Activated T-cell treated with anti-CD3 and anti-CD28 coated beads, Interleukin-2, amount 50 U/mL, for 24 hours (primary cell): ENCODE measurements at places on chromosomes 16 and 17.

GRCh38 chr16:11801481-11802021, 4.5 kb upstream of the ZC3H7A start:
- no peak for DNase-seq

- no peak for DNase-seq
Measured at GRCh38 chr17:10357768-10358167, 15.0 kb downstream of the MYH13 start.

DNA sequence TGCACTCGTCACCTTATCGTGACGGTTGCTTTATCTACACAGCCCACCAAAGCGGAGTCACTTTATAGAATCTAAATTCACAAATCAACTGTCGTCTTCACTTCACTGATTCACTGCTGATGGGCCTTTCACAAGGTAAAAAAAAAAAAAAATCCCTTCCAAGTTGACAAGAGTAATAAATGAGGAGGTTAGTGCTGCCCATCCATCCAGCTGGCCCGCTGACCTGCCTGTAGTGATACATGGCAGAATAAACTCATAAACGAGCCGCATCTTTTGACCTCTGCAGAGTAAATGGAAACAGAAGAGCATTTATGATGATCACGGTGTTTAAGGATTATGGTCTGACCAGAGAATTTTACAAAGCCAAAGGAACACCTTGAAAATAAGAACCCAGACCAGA, 227.3 kb upstream of the IRX5 start:
- DNase-seq = no peak

DNA sequence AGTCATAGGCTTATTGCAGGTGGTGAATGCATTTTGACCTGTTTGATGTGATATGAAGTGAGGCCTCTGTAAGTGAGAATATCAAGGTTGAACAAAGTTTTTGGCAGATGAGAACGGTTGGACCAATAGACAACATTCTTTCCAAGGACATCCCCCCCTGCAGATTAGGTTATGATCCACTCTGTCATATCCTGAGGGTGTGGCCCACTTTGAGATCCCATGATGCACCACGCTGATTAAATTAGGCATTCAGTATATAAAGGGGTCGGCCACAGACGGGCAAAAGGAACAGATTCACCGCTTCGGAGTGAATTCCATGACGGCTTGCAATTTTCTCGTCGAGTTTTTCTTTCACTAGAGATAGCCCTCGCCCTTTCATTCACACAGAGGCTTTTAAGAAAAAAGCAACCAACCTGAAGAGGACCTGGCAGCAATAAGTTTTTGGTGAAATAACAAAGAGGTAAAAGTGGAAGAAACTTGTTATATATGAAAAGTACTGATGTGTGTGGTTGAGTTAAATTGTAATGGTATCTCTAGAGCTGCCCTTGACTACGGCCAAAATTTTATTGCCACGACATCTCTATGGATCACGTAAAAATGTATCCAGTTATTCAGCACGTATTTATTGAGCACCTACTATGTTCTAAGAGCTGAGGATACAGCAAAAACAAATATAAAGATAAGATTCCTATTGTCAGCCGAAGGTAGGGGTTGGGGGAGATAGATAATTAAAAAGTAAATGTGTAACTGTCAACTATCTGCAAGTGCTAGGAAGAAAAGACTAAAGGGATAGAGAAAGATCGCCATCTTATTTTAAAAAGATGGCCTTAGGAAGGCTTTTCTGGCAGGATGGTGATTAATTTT, 1.7 kb upstream of the RBBP6 start:
- DNase-seq = no peak

DNA sequence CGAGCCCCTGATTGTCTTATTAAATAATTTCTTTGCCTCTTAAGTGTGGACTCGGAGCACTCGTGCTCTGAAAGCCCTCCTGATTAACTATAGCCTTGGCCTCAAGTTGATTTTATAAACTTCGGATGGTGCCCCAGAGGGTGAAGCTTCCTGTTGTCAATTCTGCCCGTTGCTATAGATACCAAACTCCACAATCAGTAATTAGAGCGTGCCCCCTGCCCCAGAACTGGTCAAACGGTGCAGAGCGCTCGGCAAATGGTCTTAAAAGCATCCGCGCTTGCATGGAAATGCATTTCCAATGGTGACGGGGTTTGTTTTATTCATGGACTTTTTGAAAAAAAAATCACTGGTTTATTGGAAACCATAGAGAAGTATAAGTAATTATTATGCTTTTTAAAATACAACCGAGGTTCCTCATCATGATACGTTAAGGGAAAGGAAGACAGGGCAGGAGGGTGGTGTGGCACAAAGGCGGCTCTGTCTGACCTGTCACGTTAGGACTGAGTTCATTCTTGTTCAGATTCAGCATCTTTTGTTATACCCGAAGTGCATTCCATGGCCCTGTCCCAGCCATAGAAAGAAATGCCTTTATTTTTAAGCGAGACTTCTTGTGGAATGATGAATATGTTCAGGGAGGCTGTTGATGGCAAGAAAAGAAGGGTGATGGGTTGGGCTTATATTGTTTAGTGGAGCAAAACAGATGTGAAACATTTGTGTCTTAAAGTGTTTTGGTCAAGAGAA, 476.4 kb downstream of the MAF start:
- DNase-seq = no peak

- no peak for DNase-seq
Measured at GRCh38 chr16:66150698-66151482, 215.6 kb upstream of the CDH5 start.

- DNase-seq = no peak
Measured at GRCh38 chr16:73298562-73298961, 250.6 kb upstream of the ZFHX3 start.

DNA sequence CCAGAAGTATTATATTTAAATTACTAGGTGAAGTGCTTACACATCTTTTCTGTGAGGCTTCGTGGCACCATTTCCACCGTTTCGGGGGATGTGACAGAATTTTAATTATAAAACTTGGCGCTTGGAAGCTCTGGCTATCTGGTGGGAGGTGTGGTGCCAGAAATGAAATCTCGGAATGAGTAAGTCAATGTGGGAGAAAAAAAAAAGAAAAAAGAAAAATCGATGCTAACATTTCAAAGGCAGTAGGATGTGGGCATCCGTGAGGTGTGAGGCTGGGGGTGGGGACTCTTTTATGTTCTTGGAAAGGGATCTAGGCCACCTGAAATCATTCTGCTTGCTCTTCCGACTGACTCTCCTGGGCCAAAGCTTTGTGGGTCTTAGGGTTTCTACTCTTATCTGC, 21.9 kb downstream of the CPPED1 start:
- DNase-seq = peak; percentile 35

- no peak for DNase-seq
Measured at GRCh38 chr16:28845761-28846079, 428 bp downstream of the TUFM start.

- no peak for DNase-seq
Measured at GRCh38 chr16:88948781-88949490, 28.1 kb downstream of the CBFA2T3 start.

DNA sequence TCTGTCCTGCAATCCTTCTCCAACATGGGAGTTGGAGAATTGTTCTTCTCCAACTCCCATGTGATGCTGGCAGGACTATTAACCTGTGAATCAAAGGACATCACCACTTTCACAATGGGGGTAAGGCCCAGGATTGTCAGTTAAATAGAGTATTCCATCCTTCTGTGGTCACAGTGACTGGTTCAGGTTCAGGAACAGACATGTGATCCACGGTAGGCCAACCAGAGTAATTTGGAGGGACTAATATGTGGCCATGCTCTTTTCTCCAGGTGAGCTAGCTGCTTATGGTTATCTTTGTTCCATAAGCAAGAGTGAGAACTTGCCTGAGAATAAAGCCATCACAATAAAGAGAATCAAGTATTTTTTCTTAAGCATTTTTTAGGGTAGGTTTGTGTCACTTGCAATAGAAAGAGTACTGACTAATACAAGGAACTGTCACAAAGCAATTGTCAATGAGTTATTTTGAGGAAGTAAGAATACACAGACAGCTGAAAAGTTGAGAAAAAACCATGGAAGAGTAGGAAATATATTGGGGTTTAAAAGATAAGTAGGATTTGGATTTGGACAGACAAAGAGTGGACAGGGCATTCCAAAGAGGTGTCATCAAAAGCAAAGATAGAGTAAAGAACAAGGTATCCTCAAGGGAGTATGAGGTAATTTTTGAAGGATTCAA, 63.4 kb downstream of the BRIP1 start:
- no peak for DNase-seq

DNA sequence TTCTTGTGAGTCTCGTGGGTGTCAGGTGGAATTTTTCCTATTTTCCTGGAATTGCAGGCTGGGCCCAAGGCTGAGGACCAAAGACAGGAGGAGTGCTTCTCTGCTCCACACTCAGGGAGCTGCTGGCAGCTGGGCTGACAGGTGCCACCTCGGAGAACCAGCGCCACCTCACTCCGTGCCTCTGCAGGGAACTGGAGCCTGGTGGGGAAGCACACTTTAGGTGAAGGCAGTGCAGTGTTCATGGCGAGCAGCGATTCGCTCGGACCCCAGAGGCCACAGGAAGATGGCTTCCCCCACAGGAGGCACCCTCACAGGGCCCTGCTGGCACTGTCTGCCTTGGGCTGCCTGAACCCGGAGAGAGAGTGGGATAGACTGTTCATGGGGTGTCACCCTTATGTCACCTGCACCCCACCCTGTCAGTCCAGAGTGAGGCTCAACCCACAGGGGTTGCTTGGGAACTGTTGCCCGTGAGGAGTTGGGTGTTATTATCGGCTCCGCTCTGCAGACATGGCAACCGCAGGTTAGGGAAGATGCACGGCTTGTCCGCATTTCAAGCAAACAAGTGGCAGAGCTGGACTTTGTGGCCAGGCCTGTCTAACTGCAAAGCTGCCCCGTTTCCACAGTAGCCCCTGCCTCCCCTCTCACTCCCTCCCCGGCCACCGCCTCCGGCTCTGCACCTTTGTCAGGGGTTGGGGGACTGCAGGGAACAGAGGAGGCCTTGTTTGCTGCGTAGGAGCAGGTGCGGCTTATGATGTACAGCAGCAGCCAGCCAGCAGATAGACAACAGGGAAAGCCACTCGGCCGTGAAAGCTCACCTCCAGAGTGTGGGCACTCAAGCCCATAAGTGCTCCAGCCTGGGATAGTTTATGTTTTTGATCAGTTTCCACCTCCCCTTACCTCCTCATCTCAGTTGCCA, 15.5 kb downstream of the TBC1D24 start:
- DNase-seq = no peak

GRCh38 chr17:57228911-57229310, 27.4 kb upstream of the MSI2 start:
- no peak for DNase-seq

DNA sequence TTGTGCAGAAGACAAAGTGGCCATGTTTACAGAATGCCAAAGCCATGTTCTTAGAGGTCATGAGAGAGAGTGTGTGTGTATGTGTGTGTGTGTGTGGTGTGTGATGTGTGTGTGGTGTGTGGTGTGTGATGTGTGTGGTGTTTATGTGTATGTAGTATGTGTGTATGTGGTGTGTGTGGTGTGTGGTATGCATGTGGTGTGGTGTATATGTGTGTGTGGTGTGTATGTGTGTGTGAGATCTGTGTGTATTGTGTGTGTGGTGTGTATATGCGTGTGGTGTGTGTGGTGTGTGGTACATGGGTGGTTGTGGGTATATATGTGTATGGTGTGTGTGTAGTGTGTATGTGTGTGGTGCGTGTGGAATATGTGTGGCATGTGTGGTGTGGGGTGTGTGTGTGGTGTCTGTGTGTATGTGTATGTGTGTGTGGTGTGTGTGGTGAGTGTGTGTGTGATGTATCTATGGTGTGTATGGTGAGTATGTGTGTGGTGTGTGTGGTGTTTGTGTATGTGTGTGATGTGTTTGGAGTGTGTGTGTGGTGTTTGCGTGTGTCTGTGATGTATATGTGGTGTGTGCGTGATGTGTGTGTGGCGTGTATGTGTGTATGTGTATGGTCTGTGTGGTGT, 8.2 kb upstream of the KRT17 start:
- DNase-seq = no peak

DNA sequence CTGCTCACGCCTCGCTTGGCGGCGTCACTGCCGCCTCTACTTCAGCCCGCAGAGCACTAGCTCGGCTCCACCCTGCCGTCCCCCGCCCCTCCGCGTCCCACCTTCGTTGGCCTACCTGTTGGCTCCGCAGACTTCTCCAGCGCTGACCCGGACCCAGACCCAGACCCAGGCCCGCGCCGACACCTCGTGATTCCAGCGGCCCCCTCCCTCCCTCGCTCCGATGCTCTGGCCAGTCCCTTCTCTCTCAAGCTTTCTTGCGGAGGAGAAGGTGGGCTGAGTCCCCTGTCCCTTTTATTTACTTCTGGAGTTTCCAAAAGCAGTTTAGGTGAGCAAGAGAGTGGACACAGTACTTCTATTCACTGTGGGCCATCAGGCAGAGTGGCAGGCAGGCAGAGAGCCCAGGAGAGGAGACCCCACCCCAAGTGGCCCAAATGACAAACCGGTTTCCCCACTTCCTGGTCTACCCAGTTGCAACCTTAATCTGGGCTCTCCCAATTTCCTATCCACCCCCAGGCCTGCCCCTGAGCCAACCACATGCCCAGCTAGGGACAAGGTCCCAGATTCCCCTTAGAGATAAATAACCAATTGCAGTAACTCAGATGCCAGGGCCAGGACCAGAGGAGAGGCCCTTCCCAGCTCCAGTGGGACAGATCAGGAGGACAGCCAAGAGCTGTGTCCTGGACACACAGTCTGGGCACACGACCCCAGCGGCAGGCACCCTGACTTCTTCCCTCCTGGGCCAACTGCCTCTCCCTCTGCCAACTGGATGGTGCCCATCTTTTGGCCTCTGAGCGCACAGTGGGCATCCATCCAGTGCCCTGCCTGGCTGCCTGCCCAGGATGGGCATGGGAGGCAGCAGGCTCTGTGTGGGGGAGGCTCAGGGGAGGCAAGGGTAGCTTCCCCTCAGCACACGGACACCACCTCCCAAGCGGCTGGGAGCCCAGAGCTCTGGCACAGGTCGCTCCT, 1.2 kb upstream of the SRCIN1 start:
- no peak for DNase-seq

- no peak for DNase-seq
Measured at GRCh38 chr17:35099908-35100307, 19.8 kb downstream of the RAD51D start.

- DNase-seq = no peak
Measured at GRCh38 chr17:27635275-27635823, 4.4 kb downstream of the LGALS9 start.

- no peak for DNase-seq
Measured at GRCh38 chr16:81238296-81239011, at the start of gene BCO1. BCO1 (plus strand) TSS chr16:81238689; CDS start chr16:81238909, 220 bp downstream.

- DNase-seq = peak; percentile 51
Measured at GRCh38 chr17:81294512-81295030, 536 bp downstream of the SLC38A10 start.

GRCh38 chr16:14566599-14566998, 63.5 kb downstream of the PARN start:
- DNase-seq = no peak

DNA sequence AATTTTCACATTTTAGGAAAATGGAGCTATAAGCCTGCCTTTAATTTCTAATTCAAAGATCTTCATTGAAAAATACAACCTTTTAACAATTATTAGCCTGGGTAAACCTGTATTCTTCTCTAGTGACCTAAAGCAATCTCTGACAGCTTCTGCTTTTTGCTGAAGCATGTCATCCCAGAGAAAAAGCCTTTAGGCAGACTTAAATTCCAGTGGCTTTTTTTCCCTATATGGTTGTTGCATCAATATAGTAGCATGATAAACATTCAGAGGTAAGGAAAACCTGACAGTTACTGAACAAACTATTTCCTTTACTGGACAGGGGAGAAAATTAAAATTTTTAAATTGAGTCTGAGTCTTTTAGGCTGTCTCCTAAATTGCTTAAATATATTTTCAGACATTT, 7.8 kb upstream of the EVI2A start:
- DNase-seq = no peak
